ENCODE measurements at places on chromosomes 7 and 10.

- no peak for DNase-seq
Observed at GRCh38 chr7:140475747-140476333, 3.5 kb downstream of the MKRN1 start.

- DNase-seq, result no peak
Observed at GRCh38 chr7:30841025-30841735, 70.0 kb downstream of the MINDY4 start.

GRCh38 chr10:72688208-72688651 is 3.7 kb upstream of the MCU start:
- DNase-seq, result no peak

- no peak for DNase-seq
Observed at GRCh38 chr7:66638309-66639099, 9.8 kb downstream of the KCTD7 start.
